Heart right ventricle (tissue), 16 donors: ENCODE measurements at places on chromosomes 12 and 14. TPM values are rescaled to one million over a fixed set of nuclear protein-coding genes. Genes with fewer than 3 reads are reported as not detected.

Gene SLC4A8
- total RNA-seq, result 0.64 TPM

DNA sequence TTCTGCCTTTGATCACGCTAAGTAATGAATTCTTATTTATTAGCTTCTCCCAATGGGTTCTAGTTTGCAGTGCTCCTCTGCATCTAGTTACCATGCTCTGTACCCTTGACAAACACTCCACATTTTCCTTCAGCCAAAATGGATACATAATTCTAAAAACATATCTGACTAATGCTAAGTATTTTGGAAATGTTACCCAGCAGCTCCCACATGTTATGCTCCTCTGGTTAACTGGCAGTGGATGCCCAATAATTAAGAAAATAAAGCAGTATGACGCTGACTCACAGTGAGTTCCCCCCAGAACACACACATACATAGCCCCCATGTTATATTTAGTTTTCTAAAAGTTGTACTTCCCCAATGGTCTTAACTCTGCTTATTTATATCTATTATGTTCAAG is 74.6 kb downstream of the STXBP6 start:
- H3K27ac ChIP-seq, result no peak overlapping the region
- H3K4me1 ChIP-seq, result peaks cover 3% of the 10 kb centered on the region
- no peaks in the 10 kb centered on the region for H3K27me3 ChIP-seq
- no peak for DNase-seq

DNA sequence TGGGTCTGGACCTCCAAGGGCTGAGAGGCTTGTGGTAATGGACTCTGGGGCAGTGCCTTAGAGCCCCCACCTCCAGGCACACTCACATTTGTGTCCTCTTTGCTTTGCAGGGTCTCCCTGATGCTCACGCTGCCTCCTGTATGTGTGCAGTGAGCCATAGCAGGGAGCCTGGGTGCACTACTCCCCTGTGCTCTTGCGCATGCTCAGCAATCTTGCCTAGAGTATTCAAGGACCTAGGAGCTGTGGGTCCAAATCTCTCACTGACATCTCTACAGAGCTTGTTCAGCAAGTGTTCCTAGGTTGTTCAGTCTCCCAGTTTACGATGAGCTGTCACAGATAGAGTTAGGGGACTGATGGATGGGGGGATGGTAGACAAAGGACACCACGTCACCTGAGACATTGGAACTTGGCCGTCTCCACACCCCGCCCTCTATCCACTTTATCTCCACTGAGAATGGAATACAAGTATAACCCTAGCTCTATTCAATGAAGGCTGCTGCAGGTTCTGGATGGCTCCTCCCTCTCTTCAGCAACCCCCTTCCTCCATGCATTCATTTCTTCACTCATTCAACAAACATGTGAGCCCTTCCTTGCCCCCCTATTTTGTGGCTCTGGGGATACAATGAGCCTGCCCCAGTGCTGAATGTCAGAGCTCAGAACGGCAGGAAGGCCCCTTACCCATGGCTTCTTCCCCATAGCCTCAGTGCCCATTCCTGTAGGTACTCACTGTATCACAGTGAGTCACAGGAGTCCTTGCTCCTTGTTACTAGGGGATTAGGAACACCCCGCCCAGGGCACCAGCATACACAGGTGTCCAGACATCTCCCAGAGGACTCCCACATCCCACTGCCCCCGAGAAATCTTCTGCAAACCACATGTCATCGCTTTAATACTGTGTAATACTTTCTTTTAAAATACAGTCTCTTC is 31.2 kb downstream of the FIGNL2 start:
- H3K4me3 ChIP-seq, result no peak overlapping the region
- no peak overlapping the region for H3K27ac ChIP-seq
- no peak for DNase-seq
- H3K36me3 ChIP-seq, result no peaks in the 10 kb centered on the region
- peaks cover 24% of the 10 kb centered on the region for H3K27me3 ChIP-seq

Gene PAPLN
- total RNA-seq, result 0.91 TPM

Gene MSI1
- total RNA-seq, result 4.0 TPM

Gene AKAP5
- 0.34 TPM for total RNA-seq

GRCh38 chr14:86321151-86321550 is 791.2 kb downstream of the FLRT2 start:
- no peaks in the 10 kb centered on the region for H3K4me1 ChIP-seq
- H3K4me3 ChIP-seq, result no peak overlapping the region
- H3K27me3 ChIP-seq, result no peaks in the 10 kb centered on the region
- H3K27ac ChIP-seq, result no peak overlapping the region
- no peak for DNase-seq
- H3K36me3 ChIP-seq, result no peaks in the 10 kb centered on the region

DNA sequence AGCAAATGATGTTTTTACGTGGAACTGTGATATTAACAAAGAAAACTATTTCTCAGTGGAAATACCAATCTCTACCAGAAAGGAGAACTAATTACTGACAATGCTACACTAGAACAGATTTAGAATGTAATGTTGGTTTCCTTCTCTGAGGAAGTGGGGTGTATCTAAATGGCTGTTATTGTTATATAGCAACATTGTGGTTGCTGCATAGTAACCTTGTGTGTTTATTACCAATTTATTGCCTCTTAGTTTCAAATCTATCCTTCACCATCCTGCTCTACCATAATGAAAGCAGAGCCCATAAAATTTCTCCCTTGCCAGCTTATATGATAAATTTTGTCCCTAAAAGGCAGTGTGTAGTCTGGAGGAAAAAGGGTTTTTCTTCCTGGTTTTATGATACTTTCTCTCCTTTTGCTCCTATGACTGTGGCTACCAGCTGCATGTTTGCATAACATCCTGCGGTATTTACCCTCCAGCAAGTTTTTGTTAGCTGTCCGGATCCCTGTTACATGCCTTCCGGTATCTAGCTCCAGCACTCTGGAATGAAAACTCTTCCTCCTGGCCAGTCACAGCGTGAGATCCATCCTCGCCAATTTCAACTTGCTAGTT is 5.7 kb upstream of the KLRK1 start:
- H3K36me3 ChIP-seq, result no peaks in the 10 kb centered on the region
- no peaks in the 10 kb centered on the region for H3K4me1 ChIP-seq
- H3K27ac ChIP-seq, result peak overlapping the region; percentile 43
- DNase-seq, result no peak
- no peak overlapping the region for H3K4me3 ChIP-seq

DNA sequence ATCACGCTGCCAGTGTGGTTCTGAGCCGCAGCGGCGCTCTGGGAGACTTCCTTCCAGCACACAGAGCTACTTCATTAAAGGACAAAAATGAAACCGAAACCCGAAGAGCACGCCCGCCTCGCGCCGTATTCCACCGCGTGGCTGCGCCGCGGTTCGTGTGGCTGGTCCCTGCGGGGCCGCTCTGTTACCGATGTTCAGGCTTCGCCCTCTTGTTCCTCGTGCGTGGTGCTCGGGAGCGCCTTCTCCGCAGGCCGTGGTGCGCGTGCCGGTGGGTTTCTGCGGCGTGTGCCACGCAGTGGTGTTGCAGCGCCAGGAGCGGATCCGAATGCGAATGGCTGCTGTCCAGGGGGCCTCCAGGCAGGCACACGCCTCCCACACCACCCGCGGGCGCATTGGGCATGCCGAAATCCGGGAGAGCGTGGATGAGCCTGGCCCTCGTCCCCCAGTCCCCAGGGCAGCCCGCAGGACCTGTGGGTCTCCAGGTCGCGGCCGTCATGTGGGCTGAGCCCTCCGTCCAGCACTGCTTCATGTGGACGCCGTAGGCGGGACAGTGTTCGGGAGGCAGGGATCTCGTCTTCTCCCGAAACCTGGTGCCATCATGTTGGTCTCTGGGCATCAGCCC is 91.2 kb downstream of the ADGRD1 start:
- H3K4me1 ChIP-seq, result peaks cover 14% of the 10 kb centered on the region
- DNase-seq, result no peak
- no peak overlapping the region for H3K4me3 ChIP-seq
- H3K27me3 ChIP-seq, result no peaks in the 10 kb centered on the region

DNA sequence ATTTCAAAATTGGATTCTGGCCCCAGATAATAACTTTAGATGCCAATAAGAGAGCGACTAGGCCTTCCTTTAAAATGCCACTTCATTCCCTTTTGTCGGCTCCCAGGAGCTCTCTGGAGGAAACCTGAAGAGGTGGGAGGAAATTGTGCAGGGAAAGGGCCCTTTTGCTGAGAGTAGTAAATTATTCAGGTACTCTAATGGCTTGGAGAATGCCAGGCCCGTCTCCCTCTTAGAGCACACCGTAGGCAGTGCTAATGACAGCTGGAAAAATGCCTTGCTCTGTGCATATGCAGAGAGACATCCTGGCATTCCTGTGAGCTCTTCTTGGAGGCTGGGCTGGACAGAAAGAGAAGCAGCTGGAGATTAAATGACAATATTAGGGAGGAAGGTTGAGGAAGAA is 115.0 kb upstream of the RPH3A start:
- no peak overlapping the region for H3K4me3 ChIP-seq
- H3K27ac ChIP-seq, result no peak overlapping the region
- peaks cover 32% of the 10 kb centered on the region for H3K27me3 ChIP-seq
